ENCODE measurements at places on chromosomes 3 and 15.

DNA sequence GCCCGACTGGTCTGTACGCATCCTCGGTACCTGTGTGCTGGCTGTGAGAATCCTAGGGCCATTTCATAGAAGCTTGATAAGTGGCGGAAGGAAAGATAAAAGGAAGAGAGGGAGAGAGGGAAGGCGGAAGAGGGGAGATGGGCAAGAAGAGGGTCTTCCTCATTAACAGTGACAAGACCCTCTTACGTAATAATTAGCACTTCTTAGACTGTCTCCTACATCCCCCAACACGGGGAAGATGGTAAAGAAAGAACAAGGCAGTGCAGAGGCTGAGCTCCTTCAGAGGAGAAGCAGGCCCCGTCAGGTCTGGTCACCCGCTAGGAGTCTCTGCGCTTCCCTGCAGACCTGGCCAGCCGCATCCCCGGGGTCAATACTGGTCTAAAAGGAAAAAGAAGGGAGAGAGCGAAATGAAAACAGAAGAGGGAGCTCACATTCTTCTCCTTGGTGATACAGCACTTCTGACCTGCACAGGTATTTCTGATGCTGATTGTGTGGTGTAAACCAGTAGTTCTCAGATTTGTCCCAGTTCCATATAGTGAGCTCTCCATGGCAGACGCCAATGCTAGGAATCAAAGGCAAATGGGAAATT is 19.0 kb upstream of the FAM240A start:
- no peak for DNase-seq

DNA sequence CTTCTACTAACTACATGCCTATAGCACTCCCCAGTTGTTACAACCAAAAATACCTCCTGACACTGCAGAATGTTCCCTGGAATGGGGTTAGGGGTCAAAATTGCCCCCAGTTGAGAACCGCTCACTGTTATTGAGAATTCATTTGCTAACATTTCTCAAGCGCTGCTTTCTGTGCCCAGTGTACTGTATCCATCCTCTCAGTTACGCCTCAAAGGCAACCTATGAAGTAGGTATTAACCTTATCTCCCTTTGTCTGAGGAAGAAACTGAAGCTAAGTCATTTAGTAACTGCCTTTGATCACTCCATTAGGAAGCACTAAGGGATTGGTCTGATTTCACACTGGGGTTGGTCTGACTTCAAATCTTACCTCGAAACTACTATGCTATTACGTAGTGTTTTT is 70.1 kb downstream of the CADPS start:
- DNase-seq = no peak

DNA sequence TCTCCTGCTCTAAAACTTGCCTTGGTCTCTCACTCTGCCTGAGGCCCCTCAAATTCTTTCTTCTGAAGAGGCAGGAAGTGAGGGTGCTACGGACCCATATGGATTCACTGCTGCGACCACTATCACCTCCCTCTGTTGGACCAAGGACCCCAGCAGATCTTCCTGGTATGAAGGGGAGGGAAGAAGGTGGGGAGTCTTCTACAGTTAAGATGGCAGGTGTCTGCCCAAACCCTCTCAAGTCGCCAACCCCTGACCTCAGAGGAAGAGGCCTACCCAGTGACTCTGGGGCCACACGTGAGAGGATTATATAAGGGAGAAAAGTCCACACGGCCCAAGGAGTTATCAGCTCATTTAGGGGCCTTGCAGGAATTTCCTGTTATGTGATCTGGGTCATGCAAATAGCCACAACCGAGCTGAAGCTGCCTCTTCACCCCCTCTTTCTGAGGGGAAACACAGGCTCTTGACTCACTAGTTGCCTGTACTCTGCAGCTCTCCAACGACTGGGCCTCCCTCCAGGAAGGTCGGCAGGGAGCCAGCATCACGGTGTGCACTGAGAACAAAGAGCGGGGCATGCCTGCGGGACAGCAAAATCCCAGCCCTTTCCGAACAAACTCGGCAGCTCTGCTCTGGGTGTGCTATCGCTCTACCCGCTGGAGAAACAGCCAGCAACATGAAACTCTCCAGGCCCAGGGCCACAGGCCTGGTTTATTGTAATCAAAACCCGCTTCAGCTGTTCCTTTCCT is 116.0 kb downstream of the XXYLT1 start:
- DNase-seq = peak; percentile 60

DNA sequence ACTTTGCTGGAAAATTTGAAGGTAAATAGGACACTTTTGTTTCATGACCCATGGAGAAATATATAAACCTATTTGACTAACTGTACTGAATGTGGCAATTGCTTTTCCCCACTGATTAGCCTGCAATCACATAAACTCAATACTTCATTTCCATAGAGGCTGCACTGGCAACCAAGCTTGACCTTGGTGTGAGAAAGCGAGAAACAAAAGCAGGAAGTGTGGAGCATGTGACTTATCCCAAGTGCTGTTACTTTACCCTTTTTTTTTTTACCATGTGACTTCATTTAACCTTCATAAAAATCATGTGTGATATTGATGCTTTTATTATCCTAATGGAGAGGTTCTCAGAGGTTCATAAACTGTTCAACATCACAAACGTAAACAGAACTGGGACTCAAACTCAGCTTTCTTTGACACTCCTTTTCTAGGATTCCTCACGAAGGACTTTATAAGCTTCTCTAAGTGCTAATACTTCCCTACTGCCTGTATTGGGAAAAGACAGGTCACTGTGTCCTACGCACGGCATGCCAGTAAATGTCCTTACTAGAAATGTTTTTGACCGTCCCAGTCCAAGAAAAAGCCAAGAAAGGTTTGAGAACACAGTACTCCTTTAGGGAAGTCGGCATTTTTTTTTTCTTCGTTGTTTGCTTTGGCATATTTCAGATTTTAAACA is 34.9 kb upstream of the ZNF385D start:
- no peak for DNase-seq

GRCh38 chr3:40258555-40258954 is 51.0 kb upstream of the EIF1B start:
- no peak for DNase-seq

Measured in left kidney (tissue), 8 donors.